Fibroblast of skin of right biceps (primary cell): ENCODE measurements at places on chromosomes 11 and 22.

- peak; percentile 6 for DNase-seq
Measured at GRCh38 chr11:26742966-26743365, 21.1 kb upstream of the SLC5A12 start.

GRCh38 chr11:60482361-60482760 lies 10.2 kb upstream of the MS4A12 start:
- DNase-seq: no peak

GRCh38 chr11:10348650-10349280 lies 43.9 kb downstream of the ADM start:
- peak; percentile 78 for DNase-seq

DNA sequence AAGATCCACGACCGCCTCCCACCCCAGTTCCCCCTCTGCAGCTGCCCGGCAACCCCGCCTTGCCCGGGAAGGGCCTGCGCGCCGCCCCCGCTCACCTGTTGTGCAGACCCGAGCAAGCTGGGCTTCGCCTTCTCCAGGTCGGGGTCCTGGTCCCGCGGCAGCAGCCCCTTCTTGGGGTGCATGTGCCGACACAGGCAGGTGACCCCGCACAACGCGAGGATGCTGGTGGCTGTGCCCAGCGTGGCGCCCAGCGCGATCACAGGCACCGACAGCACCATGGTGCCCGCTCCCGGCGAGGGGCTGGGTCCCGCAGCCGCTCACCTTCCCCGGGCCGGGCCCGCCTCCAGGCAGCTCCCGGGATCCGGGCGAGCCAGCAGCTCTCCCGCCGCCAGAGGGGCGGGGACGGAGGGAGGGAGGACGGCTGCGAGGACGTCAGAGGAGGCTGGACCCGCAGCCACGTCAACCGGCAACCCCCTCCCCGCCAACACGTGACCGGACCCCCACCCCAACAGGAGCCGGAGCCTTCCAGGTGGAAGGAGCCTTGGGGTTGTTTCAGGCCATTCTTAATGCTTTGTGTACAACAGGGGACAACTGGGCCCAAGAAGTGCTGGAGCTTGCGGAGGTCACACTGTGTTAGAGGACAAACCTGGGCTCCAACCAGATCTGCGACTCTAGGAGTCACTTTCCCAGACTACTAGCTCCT lies at the start of gene SYT13:
Gene SYT13 (minus strand): TSS at position 412 of the 703 bp plus-strand sequence. CDS start 134 bp downstream, at position 278.
- DNase-seq: no peak

- no peak for DNase-seq
Measured at GRCh38 chr11:25038131-25038530, 541.3 kb downstream of the LUZP2 start.

GRCh38 chr11:2096011-2096918 lies 42.9 kb downstream of the IGF2 start:
- DNase-seq: peak; percentile 90

GRCh38 chr11:76135491-76135890 lies 70.8 kb downstream of the WNT11 start:
- DNase-seq: peak; percentile 28

- peak; percentile 68 for DNase-seq
Measured at GRCh38 chr11:8597182-8597581, 3.2 kb upstream of the STK33 start.

- no peak for DNase-seq
Measured at GRCh38 chr22:24442352-24442744, 14.9 kb downstream of the ADORA2A start.

DNA sequence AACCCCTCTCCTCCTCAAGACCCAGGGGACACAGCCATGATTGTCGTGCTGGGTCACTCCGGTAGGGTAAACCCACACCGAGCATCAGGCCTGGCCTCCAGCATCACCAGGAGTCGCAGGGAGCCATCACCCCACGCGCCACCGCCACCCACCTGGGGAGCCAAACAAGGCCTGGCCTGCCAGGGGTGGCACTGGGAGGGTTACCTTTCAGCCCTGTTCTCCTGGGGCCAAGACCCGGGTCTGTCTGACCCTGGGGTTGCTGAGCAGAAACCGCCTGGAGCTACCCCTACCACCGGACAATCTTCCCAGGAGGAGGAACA lies 39.3 kb upstream of the NNMT start:
- no peak for DNase-seq

- DNase-seq: peak; percentile 23
Measured at GRCh38 chr11:126197277-126197939, 14.0 kb downstream of the RPUSD4 start.

DNA sequence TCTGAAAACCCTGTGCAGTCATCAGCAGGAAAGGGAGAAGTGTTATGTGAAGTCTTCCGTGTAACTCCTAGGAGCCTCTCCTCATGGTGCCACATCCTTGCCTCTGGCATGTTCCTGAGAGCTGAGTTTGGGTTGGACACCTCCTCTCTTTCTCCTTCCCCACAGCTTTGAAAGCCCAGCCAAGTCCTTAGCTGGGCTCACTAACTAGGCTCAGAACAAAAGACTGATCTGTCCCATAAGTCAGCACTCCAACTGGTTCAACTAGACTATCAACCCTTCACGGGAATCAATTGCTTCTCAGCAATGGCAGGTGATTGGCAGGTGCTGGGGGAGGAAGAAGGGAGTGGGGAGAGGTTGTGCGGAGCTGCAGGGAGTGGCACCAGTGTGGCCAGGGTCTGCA lies 509.9 kb upstream of the B3GAT1 start:
- no peak for DNase-seq

DNA sequence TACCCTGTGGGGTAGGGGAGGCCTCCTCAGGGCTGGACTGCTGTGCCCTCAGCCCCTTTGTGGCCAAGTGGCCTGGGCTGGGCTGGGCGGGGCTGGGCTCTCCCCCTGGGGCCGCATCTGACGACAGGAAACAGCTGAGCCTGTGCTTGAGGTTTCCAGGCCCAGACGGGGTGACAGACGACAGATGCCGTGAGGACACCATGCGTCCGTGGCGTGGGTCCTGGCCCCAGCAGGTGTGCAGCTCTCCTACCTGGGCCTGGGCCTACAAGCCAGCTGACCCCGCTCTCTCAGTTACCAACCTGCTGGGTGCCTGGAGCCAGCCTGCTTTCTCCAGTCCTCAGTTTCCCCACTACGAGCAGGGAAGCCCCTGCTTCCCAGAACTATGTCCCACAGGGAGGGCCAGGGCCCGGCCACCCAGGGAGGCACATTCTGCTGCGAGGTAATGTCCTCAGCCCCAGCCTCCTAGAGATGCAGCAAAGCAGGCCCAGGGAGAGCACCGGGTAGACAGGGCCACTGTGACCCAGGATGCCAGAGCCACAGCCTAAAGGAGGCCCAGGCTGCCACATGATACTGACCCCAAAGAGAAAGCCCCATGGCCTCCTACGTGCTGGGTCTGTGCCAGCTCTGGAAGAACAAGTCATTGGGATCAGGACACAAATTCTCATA lies 181.3 kb downstream of the IGLL1 start:
- DNase-seq: no peak

- DNase-seq: peak; percentile 66
Measured at GRCh38 chr11:76680518-76681425, 10.2 kb upstream of the LRRC32 start.

DNA sequence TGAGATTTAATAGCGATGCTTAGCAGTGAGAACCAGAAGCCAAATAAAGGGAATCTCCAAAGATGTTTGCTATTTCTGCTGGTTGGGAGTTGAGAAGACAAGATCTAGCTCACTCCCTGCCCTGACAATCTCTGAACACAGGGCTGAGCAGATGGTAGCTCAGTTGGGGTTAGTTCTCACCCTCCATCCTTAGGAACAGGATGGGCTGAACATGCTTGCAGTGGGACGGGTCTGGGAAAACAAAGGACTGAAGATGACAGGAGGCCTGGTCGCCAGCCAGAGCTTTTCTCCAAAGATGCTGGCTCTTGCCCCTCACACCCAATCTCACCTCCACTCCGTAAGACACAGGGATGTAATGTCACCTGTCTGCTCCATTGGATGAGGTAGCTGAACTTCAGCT lies 72.7 kb downstream of the SC5D start:
- DNase-seq: no peak

GRCh38 chr11:69193629-69194028 lies 37.9 kb downstream of the SMIM38 start:
- DNase-seq: peak; percentile 30

GRCh38 chr11:122981388-122982264 lies at the start of gene BSX:
Gene BSX (minus strand): TSS chr11:122981834. CDS start chr11:122981671, 163 bp downstream.
- peak; percentile 57 for DNase-seq

GRCh38 chr11:71075871-71076420 lies 176.4 kb downstream of the SHANK2 start:
- no peak for DNase-seq

DNA sequence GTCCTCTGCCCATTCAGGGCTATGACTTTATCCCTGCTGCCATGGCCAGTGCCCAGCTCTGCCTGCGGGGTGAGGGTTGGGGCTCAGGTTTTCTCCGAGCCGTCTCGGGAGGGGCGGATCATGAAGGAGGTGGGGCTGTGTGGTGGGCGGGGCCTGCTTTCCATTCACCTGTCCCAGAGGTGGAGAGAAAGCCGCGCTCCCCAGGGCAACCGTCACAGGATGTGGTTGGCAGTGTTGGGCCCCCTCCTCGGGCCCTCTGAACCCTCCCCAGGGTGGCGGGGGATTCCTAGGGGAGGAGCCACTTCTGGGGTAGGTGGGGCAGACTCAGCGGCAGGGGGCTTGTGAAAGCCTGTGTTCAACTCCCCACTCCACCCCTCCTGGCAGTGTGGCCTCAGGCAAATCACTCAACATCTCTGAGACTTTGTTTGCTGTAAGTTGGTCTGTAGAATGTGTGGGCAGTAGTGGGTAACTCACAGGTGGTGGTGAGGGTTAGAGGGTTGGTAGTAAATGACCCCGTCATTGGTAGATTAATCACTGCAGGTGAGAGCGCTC lies 50.3 kb downstream of the CD6 start:
- DNase-seq: no peak

- DNase-seq: peak; percentile 10
Measured at GRCh38 chr11:128341280-128342248, 245.8 kb downstream of the ETS1 start.

DNA sequence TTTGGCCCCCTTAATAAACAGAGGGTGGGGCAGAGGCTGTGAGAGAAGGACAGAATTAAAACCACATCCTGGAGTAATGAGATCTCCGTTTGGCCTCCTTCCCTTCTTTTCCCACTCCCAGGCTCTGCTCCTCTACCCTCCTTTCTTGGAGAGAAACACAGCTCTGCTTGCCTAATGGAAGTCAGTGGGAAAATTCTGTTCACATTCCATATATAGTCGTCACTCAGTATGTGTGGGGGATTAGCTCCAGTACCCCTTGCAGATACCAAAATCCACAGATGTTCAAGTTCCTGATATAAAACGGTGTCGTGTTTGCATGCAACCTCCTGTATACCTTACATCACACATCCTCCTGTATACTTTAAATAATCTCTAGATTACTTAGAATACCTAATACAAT lies 37.6 kb upstream of the THY1 start:
- peak; percentile 94 for DNase-seq

DNA sequence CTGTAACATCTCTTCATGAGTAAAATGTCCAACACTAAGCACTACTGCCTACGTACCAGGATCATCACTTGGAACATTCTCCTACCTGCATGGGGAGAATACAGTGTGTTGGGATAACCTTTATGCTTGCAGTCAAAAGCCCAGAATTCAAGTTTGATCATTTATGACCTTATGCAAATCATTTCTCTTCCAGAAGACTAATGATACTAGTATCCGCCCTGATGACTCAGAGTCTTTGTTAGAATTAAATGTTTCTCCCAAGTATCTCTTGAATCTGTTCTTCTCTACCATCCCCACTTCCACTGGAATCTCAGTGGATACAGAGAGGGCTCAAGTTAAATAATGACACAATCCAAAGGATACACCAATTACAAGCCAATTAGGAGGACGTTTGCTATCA lies 12.4 kb downstream of the MAJIN start:
- no peak for DNase-seq

GRCh38 chr22:36367479-36367878 lies 20.3 kb downstream of the MYH9 start:
- no peak for DNase-seq

DNA sequence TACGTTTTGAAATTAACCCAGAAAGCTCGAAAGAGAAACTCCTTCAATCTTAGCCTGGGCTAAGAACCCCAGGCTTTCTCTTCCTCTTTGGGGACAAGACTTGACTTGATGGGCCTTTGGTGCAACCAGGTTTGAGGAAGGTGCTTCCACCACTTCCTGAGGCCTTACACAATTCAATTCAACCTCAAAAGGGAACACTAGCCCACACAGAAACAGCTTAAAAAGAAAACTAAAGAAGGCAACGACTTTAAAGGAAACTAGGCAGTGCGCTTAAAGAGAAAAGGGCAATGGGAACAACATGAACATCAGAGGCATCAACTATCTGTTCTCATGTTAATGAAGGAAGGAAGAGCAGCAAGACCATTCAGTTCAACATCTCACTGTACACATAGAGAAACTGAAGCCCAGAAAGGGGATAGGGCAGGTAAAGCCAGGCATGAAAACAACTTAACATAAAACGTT lies 24.8 kb downstream of the PAK1 start:
- DNase-seq: no peak

DNA sequence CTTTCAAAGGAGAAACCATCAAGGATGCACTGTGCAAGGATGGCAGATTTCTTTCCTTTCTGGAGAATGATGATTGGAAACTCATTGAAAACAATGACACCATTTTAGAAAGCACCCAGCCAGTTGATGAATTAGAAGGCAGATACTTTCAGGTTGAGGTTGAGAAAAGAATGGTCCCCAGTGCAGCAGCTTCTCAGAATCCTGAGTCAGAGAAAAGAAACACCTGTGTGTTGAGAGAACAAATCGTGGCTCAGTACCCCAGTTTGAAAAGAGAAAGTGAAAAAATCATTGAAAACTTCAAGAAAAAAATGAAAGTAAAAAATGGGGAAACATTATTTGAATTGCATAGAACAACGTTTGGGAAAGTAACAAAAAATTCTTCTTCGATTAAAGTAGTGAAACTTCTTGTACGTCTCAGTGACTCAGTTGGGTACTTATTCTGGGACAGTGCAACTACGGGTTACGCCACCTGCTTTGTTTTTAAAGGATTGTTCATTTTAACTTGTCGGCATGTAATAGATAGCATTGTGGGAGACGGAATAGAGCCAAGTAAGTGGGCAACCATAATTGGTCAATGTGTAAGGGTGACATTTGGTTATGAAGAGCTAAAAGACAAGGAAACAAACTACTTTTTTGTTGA lies 9.8 kb downstream of the FAM111A start:
- no peak for DNase-seq

GRCh38 chr11:40183073-40184064 lies 1276.1 kb downstream of the LRRC4C start:
- no peak for DNase-seq

DNA sequence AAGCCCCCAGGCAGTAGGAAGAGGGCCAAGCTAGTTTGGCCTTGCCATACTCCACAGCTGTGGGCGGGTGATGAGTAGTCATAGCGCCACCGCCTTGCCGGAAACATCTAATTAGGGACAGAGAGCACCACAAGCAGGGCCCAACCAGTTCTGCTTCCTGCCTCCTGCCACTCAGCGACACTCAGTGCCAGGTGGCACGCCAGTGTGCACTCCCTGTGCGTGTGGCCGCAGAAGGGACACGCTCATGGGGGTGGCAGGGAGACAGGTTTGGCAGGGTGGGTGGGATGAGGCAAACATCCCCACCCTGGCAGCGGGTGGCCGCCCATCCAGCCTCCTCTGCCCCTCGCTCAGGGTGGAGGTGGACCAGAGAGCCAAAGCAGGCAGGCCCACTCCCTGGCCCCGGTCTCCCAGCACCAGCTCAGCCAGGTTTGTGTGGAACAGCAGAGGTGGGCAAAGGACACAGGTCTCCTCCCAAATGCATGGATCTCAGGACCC lies 4.9 kb downstream of the OVOL1 start:
- no peak for DNase-seq

GRCh38 chr11:125375146-125375545 lies 120.9 kb downstream of the FEZ1 start:
- DNase-seq: no peak

GRCh38 chr11:134046681-134047449 lies 22.0 kb upstream of the JAM3 start:
- no peak for DNase-seq
